ENCODE measurements at places on chromosomes 13 and 19.

GRCh38 chr13:92657565-92657964 is 569.0 kb upstream of the GPC6 start:
- DNase-seq: no peak

- no peak for DNase-seq
Measured at GRCh38 chr19:1524287-1524971, 552 bp downstream of the PLK5 start.

- DNase-seq: no peak
Measured at GRCh38 chr13:96342852-96343465, 253.1 kb downstream of the HS6ST3 start.

DNA sequence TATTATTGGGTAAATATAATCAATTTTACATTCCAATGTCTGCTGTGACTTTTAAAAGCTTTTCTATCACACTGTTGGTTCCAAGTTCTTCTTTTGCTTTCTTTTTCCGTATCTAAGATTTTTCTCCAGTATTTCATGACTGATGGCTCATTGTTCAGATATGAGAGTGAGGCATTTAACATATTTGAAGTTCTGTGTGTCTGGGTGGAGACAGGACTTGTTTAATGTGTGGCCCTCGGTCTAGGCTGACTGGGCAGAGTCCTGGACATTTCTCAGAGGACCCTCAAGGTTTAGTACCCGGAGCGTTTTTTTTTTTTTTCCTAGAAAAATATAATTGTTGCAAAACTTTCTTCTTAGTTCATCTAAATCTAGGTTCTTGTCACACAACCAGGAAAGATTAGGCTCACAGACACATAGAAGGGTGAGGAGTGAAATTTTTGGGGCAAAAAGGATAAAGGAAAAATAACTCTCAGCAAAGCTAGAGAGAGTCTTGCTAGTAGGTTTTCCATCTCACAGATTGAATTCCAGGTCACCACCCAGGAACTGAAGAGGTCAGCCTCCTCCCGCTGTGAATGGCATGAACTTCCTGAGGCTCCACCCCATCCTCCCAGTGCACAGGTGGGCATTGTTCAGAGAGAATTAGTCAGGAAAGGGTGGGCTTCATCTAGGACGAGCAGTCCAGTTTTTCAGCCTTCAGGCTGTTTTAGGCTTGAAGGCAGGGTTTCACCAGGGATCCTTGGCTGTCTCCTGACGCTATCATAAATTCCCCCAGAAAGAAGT is 1002.4 kb upstream of the PCDH9 start:
- DNase-seq: no peak

DNA sequence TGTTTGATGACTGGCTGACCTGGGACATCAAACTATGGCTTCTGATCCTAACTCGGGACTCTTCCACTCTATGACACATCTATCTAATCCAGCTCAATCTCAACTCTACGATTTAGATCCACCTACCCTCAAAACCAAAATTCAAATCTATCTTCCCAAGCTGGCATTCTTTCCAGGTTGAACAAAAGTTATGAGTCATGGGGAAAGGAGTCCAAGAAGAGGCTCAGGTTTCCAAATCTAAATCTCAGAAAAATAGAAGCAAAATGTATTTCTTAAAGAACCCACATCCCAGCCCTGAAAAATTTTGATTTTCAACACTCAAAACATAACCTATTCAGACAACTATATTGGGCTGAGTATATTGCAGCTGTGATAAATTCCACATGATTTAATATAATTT is 143.9 kb upstream of the IPO5 start:
- no peak for DNase-seq

DNA sequence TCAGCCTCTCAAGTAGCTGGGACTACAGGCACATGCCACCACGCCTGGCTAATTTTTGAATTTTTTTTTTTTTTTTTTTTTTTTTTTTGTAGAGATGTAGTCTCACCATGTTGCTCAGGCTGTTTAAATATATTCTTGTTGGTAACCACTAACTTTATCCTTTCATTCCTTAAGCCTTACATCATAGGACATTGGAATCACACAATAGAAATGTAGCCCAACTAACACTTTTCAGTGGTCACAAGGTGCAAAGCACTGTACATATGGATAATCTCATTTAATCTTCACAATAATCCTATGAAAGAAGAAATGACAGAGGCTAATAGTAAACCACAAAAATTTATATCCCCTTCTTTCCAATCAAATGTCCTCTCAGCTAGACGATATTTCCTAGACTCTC is 417.8 kb upstream of the DACH1 start:
- no peak for DNase-seq

- no peak for DNase-seq
Measured at GRCh38 chr13:58907347-58907746, 1256.4 kb downstream of the DIAPH3 start.

GRCh38 chr13:93001866-93002461 is 224.6 kb upstream of the GPC6 start:
- no peak for DNase-seq

Data from SHP77 (cell line).